Mesenchymal stem cell (in vitro differentiated cells and primary cell): ENCODE measurements at places on chromosomes 3 and 15.
A peak's percentile ranks its signal among the peaks of the same experiment; 100 is the strongest.

DNA sequence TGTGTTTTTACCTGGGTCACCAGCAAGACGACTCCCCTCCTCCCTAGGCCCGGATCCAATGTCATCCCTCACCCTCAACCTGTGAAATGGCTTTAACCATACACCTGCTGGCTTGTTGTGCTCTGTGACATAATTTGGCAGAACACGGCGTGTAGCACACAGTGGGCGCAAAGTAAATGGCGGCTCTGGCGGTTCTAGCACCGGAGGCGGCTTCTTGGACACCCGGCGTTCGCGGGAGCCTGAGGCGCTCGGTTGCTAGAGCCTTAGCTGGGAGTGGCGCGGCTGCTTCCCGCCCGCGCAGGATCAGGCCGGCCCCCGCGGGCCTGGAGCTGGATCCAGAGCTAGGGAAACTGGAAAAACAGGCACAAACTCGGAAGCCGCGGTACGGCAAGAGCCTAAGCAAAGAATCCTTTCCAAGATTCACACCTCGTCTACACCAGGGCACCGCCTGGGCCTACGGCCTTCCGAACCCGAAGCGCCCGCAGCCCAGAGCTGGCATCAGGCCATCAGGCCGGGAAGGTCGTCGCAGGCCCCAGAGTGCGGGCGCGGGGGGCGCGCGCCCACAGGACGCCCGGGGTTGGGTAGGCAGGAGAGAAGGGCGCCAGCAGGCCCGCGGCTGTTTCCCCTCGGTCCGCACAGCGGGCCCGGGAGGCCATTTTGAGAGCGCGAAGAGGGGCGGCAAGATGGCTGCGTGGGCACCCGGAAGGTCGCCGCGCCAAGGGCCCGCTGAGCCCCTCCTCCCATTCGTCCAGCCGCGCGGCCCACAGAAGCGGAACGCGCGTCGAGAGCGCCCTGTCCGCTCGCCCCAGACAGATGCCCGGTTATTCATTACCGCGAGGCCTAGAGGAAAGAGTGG, 43.9 kb upstream of the POLG start:
- no peaks in the 10 kb centered on the region for H3K36me3 ChIP-seq
- no peak overlapping the region for H3K4me3 ChIP-seq
- H3K27ac ChIP-seq: no peak overlapping the region
- H3K4me1 ChIP-seq: peaks cover 13% of the 10 kb centered on the region
- H3K27me3 ChIP-seq: peaks cover 97% of the 10 kb centered on the region
- DNase-seq: no peak

GRCh38 chr15:92149029-92149428, 244.7 kb upstream of the ST8SIA2 start:
- H3K4me1 ChIP-seq: no peaks in the 10 kb centered on the region
- H3K27ac ChIP-seq: no peak overlapping the region
- peak overlapping the region; percentile 33 for H3K4me3 ChIP-seq
- DNase-seq: no peak

GRCh38 chr15:92492551-92493115, 99.0 kb downstream of the ST8SIA2 start:
- H3K36me3 ChIP-seq: no peaks in the 10 kb centered on the region
- H3K4me1 ChIP-seq: no peaks in the 10 kb centered on the region
- DNase-seq: no peak

DNA sequence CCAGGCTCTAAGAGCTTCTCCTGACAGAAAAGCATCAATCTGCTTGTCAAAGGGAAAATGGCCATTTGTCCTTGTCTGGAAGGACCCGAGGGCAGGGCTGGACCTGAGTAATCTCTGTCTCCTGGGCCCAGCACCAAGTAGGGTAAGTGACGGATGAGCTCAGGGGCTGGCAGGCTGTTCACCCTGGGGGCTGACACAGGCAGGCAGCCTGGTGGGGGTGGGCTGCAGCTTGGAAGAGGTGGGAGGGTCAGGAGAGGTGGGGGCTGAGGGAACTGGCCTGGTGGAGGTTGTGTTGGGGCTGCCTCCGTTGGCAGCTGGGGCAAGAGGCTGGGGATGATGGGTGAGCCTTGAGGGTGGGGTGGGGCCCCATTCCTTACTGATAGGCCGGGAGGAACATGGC, 42.3 kb upstream of the ADPGK start:
- H3K27me3 ChIP-seq: peaks cover 5% of the 10 kb centered on the region
- no peak for DNase-seq
- no peaks in the 10 kb centered on the region for H3K36me3 ChIP-seq

DNA sequence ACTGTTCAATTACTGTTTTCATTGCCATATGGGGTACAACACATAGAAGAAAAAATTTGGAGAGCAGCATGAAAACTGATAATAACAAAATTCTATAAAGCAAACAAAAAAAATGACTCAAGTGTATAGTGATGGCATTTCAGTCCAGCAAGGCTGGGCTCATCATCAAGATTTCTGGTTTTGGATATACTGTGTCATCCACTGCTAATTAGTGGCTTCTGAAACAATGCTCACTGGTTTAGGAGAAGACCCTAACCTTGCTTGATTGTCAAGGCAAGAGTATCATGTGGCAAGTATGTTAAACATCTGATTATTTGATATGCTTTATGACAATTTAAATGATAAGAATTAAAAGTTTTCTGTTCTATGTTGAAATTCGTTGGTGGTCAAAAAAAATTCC, 96.9 kb downstream of the RFX7 start:
- H3K27ac ChIP-seq: no peak overlapping the region
- H3K27me3 ChIP-seq: no peaks in the 10 kb centered on the region
- no peak for DNase-seq
- H3K36me3 ChIP-seq: peaks cover 9% of the 10 kb centered on the region

DNA sequence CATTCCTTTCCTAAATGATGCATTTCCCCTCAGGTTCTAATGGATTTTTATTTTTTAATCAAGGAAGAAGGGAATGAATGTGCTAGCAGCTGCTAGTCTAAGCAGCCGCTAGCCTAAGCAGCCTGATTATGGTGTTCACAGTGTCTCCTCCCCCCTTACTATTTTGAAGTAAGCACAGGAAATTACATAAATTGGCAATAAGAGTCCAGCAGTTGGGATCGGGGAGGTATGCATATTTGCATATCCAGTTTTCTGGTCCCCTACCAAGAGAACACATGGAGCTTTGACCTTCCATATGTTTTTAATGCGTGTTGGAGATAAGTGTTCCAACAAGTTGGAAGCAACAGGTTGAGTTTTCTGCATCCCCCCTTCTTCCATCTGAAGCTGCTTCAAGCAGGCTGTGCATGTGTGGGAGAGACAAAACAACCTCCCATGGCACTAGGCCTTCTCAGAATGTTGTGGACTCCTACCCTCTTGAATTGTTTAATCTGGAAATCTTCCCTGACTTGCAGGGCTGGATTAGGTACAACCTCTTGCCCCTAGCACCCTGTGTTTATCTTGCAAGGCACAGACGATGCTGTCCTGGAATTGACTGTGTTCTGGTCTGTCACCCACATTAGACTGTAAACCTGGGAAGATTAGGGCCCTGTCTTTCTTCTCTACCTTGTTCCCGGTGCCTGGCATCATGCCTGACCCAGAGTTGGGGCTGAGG, 124.8 kb upstream of the LRIG1 start:
- H3K27me3 ChIP-seq: no peaks in the 10 kb centered on the region
- H3K4me3 ChIP-seq: no peak overlapping the region
- H3K27ac ChIP-seq: no peak overlapping the region
- H3K36me3 ChIP-seq: no peaks in the 10 kb centered on the region
- no peaks in the 10 kb centered on the region for H3K4me1 ChIP-seq

DNA sequence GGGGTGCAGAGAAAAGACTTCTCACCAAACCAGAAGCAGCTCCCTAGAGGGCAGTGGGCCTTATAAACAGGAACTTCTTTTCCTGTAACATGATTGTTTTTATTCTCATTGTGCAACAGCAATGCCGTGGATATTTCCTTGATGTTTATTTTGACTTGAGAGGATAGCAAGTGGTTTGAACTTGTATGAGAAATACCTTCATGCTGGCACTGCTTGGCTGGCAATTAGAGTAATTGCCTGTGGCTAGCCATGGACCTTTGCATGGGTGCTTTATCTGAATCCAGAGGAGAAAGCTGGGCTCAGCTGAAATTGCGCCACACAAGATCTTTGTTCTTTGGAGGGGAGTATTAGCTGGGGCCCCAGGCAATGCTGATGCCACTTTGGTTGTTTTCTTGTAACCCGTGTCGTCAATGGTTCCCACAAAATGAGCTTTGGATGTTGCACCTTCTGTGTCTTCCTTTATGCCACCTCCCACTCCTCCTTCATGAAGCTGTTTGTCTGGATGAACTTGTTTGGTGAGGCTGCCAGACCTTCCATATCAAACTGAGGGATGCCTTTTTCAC, 37.9 kb downstream of the CMTM8 start:
- no peaks in the 10 kb centered on the region for H3K36me3 ChIP-seq
- H3K27me3 ChIP-seq: no peaks in the 10 kb centered on the region
- H3K4me1 ChIP-seq: peaks cover 1% of the 10 kb centered on the region
- H3K4me3 ChIP-seq: no peak overlapping the region
- no peak overlapping the region for H3K27ac ChIP-seq
- peak; percentile 30 for DNase-seq

- H3K27ac ChIP-seq: no peak within 1 kb of the TSS
- peak; percentile 67 for DNase-seq
- peaks cover 27% of the 10 kb centered on the region for H3K4me1 ChIP-seq
- peaks cover 7% of the 10 kb centered on the region for H3K27me3 ChIP-seq
- peak within 1 kb of the TSS; percentile 77 for H3K4me3 ChIP-seq
Measured at GRCh38 chr15:41558400-41559238, at the start of gene TYRO3. Gene TYRO3 (plus strand): TSS chr15:41559212. CDS start chr15:41559258, 46 bp downstream.

GRCh38 chr15:84919106-84919667, 34.7 kb downstream of the SLC28A1 start:
- no peaks in the 10 kb centered on the region for H3K36me3 ChIP-seq
- H3K27ac ChIP-seq: no peak overlapping the region
- peaks cover 18% of the 10 kb centered on the region for H3K4me1 ChIP-seq
- DNase-seq: no peak
- H3K4me3 ChIP-seq: no peak overlapping the region

GRCh38 chr3:43770426-43771103, 79.8 kb downstream of the ABHD5 start:
- no peaks in the 10 kb centered on the region for H3K27me3 ChIP-seq
- no peak overlapping the region for H3K4me3 ChIP-seq
- peak; percentile 71 for DNase-seq
- no peak overlapping the region for H3K27ac ChIP-seq
- H3K36me3 ChIP-seq: no peaks in the 10 kb centered on the region

GRCh38 chr3:94360987-94361386, 298.1 kb downstream of the NSUN3 start:
- H3K27me3 ChIP-seq: no peaks in the 10 kb centered on the region
- no peak for DNase-seq
- no peak overlapping the region for H3K27ac ChIP-seq
- no peak overlapping the region for H3K4me3 ChIP-seq

DNA sequence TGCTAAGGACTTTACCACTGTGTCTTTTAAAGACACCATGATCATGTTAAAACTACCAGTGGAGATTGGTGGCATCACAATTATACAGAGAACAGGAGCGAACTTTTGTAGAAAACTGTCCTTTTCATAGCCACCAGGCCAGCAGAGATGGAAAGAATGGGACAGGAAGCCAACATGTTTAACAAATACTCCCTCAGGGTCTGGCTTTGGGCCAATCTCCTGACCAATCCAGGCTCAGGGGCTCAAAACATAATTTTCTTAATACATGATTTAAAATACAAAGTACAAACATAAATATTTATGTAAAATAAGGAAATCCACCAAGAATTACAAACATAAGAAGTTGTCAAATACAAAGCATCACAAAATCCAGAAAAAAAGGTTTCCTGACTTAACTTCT, 266.0 kb downstream of the VPS13C start:
- peaks cover 8% of the 10 kb centered on the region for H3K27me3 ChIP-seq
- H3K4me3 ChIP-seq: no peak overlapping the region
- H3K27ac ChIP-seq: no peak overlapping the region
- DNase-seq: peak; percentile 0

DNA sequence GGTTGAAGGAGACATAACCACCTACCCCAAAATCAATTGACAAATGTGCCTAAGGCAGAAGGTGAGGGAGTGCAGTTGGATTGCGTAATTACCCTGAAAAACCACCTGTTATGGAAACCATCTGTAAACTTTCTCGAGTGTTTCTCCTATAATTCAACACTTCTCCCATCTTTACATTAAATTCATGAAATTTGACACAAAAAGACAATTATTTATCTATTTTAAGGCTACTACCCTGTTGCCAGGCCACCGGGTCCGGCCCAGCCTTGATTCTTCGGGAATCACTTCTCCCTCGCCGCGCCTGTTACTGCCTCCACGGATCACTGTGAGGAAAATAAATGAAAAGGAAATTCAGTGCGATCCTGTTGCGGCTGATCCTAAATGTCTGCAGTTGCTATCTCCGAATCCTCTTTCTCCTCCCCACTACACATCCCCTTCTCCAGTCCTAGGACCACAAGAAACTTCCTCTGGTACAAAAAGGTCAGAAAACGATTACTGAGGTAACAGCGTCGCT, 646 bp downstream of the IQCB1 start:
- no peaks in the 10 kb centered on the region for H3K36me3 ChIP-seq
- DNase-seq: no peak
- peak overlapping the region; percentile 65 for H3K4me3 ChIP-seq
- no peaks in the 10 kb centered on the region for H3K4me1 ChIP-seq
- no peaks in the 10 kb centered on the region for H3K27me3 ChIP-seq

DNA sequence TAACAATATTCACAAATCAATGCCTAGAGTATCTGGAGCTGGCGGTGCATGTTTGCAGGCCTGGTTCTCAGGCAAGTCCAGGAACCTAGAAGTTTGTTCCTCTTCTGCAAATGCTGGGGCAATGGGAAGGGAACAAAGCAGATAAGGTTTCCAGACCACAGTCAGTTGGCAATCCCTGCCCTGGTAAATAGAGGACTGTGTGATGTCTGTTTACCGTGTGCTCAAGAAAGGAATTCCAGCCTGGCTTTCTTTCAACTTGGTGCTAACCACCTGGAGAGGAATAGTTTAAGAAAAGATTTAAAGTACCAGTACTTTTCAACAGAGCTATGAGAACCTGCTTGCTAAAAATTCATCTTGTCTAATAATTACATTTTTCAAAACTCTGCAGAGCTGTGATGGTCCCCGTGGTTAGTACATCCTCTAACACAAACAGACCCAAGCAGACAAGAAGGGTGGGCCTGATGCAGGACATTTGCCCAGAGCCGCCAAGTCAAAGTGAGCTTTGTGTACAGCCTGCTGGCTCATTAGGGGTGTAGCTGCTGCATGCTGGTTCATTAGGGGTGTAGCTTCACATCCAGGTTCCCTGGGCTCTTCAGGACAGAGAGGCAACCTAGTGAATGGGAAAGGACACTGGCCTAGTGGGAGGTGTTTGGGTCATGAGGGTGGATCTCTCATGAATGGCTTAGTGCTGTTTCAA, 220.5 kb downstream of the SQOR start:
- H3K4me3 ChIP-seq: no peak overlapping the region
- DNase-seq: no peak
- no peak overlapping the region for H3K27ac ChIP-seq
- no peaks in the 10 kb centered on the region for H3K36me3 ChIP-seq
- H3K27me3 ChIP-seq: no peaks in the 10 kb centered on the region

DNA sequence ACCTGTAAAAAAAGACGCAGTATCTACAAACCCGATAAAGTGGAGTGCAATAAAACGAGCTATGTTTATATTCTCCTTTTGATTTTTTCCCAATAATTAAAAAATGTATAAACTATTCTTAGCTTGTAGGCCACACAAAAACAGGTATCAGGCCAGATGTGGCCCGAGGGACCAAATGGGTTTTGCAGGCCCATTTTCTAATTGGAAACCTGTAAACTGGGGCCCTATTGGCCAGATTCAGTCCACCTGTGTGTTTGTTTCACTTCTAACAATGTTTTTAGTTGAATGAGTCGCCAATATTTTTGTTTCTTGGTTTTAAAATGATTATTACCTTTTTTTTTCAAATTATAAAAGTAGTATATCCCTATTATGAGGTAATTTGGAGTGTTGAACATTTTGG, 29.7 kb downstream of the ZBTB38 start:
- H3K4me3 ChIP-seq: no peak overlapping the region
- peaks cover 3% of the 10 kb centered on the region for H3K36me3 ChIP-seq
- H3K27me3 ChIP-seq: no peaks in the 10 kb centered on the region
- no peak for DNase-seq
- no peak overlapping the region for H3K27ac ChIP-seq
